ENCODE measurements at places on chromosomes 5 and 9.

GRCh38 chr5:74665816-74666215, 19.2 kb upstream of the HEXB start:
- no peak for DNase-seq

DNA sequence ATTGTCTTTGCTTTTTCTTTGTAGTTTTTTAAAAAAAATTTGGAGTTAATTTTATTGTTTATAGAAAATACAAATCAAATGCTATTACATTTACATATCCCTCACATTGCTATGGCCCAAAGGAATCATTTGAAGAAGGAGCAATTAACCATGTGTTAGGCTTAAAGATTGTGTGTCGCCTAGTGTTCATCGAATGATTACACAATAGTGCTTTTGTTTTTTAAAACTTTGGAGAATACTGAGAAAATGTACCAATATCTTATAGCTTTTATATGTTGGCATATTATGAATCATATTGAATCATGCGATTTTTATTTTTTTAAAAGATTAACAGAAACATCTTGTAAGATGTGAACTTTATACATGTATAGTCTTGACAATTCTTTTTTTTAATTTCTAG, 21.7 kb downstream of the SLC30A5 start:
- DNase-seq, result no peak

- no peak for DNase-seq
Observed at GRCh38 chr9:136426787-136427186, 12.9 kb downstream of the INPP5E start.

DNA sequence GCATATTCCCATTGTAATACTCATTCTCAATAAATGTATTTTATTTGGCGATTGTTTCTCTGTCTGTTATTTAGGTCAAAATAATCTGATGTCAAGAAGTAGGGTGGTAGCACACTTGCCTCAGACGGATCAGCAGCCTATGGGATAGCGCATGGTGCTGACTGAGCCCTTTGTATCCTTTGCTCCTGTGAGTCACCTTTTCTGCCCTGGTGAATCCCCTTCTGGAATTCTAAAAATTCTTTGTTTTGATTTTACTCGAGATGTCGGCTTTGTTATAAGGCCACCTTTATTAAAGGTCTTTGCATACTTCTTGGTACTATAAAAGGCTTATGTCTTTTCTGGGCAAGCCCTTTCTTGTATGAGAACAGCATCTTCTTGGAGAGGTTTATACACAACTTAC, 1187.8 kb downstream of the CDH9 start:
- no peak for DNase-seq

GRCh38 chr5:111227801-111228200, 3.6 kb downstream of the CAMK4 start:
- DNase-seq, result peak; percentile 25

GRCh38 chr9:95495961-95496360, 20.8 kb downstream of the PTCH1 start:
- DNase-seq, result no peak

DNA sequence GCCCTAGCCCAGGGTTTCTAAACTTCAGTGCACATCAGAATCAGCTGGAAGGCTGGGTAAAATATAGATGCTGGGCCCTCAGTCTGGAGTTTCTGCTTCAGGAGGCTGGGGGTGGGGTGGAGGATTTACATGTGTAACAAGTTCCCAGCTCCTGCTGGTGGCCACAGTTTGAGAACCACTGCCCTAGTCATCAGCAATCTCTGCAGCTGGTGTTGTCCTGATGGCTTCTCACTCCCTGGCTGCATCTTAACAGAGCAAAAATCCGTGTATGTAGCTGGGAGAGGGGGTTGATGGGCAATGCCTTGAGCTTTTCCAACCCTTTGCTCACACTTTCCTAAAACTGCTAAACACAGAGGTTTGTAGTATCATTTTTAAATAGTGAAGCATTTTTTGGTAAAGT, 186.0 kb upstream of the KLF9 start:
- peak; percentile 11 for DNase-seq

DNA sequence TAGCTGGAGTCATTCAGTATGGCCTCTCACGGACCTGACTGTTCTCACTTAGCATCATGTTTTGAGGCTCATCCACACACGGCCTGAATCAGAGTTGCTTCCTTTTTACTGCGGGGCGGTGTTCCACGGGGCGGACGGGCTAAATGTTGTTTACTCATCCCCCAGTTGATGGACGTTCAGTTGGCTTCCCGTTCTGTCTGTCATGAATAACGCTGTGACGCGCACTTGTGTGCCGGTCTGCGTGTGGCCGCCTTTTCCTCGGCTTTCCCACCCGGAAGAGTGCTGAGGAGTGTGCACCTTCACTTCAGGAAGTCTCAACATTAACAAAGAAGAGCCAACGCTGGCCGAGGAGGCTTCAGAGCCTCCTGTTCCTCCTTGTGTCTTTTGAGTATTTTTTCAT, 39.0 kb upstream of the IRX4 start:
- no peak for DNase-seq

Data from midbrain (tissue), 1 donor.